ENCODE measurements at places on chromosomes 11 and 22. TPM values are rescaled to one million over a fixed set of nuclear protein-coding genes. Genes with fewer than 3 reads are reported as not detected.

GRCh38 chr11:18010977-18011586, 1.8 kb downstream of the SERGEF start:
- no peak for DNase-seq

- no peak for DNase-seq
These were observed 69.6 kb downstream of the CDKN1C start for GRCh38 chr11:2815762-2816496.

- no peak for DNase-seq
These were observed 47.7 kb upstream of the LINC01488 start for GRCh38 chr11:69433741-69434140.

GRCh38 chr11:44445500-44446365, 119.7 kb upstream of the CD82 start:
- no peak for DNase-seq

GRCh38 chr11:2321311-2321683, 19.5 kb downstream of the TSPAN32 start:
- no peak for DNase-seq

GRCh38 chr11:64173616-64174355, 7.9 kb upstream of the MACROD1 start:
- no peak for DNase-seq

Gene MMP1
- total RNA-seq = 1,055 TPM

Gene PHETA2
- 25.7 TPM for total RNA-seq

Gene TTC36
- total RNA-seq = 3.2 TPM

Gene EP300
- 42.5 TPM for total RNA-seq

Gene CHRNA10
- 0.93 TPM for total RNA-seq

Data from dermis blood vessel endothelial cell (primary cell).